ENCODE measurements at places on chromosomes 6 and 20.

DNA sequence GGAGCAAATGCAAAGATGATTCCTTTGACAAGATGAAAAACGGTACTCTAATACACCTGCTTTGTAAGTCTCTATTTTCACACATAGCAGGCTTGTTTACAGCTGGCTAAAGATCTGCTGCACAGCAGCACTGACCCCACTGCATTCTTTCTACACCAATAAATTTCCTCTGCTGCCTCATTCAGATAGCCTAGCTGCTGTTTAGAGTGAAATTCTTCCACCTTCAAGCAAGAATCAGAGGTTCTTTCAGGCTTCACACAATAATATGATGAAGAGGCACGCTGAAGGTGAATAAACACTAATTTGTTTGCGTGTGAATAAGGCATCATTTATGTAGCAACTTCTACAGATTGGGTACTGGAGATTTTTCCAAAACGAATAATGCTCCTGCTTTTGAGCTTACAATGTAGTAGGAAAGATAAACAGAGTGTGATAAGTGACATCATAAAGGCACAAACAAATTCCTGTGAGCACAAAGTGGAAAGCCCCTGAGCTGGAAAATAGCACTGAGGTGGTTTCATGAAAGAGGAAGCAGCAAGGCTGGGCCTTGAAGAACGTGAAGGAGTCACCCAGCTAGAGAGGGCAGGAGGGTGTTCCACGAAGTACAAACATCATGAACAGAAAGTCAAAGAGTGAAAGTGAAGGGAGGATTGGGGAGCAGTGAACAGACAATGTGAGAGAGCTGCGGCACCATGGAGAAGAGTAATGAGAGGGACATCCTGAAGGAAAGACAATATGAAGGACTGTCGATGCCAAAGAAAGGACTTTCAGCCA, 543.4 kb downstream of the CD83 start:
- DNase-seq = no peak

- DNase-seq = no peak
These were observed 3.5 kb downstream of the TREML1 start for GRCh38 chr6:41150671-41151070.

GRCh38 chr6:38846844-38847243, 131.7 kb downstream of the DNAH8 start:
- DNase-seq = no peak

GRCh38 chr6:90268178-90268577, 28.5 kb downstream of the BACH2 start:
- DNase-seq = no peak
